ENCODE measurements at places on chromosomes 2 and 18.

- DNase-seq, result no peak
Observed at GRCh38 chr2:235904585-235904931, 263.6 kb downstream of the GBX2 start.

GRCh38 chr2:172404824-172405223 lies 22.6 kb upstream of the ITGA6 start:
- DNase-seq, result no peak

DNA sequence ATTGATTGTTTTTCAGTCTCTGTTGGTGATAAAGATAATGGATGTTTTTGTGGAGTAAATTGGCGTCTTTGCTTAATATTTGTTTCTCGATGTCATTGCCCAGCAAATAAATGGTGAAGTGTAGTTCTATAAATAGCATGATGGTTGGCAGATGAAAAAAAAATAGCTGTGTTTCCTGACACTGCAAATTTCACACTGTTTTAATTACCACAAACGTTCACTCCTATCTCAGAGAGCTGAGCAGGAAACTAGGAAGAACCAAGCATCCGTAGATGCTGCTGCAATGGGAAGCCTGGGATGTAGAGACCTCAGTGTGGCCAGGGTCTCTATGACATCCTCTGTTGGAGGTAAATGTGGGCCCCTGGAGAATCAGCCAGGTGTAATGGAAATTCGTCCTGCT lies 183.2 kb downstream of the CYRIA start:
- no peak for DNase-seq

- DNase-seq, result no peak
Observed at GRCh38 chr2:226548732-226549131, 250.9 kb downstream of the IRS1 start.

GRCh38 chr2:128041561-128041960 lies 13.7 kb upstream of the SAP130 start:
- no peak for DNase-seq

- no peak for DNase-seq
Observed at GRCh38 chr2:3610415-3610814, 15.5 kb downstream of the COLEC11 start.

GRCh38 chr2:227360351-227360750 lies 18.8 kb downstream of the TM4SF20 start:
- no peak for DNase-seq

- no peak for DNase-seq
Observed at GRCh38 chr2:10868465-10869314, 43.0 kb upstream of the KCNF1 start.

Data from suppressor macrophage (primary cell).